ENCODE measurements at places on chromosomes 12 and 14.

- DNase-seq = no peak
Measured at GRCh38 chr12:92134638-92135274, 10.9 kb downstream of the BTG1 start.

DNA sequence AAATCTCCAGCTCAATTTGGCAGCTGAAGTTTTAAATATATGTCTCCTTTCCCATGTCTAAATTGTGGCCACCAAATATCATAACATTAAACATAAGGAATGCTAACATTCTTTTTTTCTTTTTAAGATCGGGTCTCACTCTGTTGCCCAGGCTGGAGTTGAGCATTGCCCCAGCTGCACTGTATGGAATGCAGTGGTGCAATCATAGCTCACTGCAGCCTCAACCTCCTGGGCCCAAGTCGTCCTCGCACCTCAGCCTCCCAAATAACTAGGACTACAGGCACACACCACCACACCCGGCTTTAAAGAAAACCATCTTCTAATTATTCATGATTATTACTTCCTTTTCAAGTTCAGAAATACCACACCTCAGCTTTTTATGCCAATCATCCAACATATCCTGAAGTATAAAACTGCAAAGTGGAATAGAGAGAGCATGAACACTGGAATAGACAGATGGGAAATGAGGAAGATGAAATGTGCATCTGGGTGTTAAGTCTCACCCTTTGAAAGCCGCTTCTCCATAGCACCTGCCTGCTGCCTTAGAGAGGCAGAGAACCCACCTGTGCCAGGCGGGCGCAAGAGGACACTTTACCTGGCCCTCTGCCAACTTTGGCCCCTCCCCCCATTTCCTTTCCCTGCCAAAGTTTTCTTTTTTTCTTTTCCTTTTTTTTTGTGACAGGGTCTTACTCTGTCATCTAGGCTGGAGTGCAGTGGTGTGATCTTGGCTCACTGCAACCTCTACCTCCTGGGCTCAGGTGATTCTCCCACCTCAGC, 2.8 kb upstream of the EML1 start:
- no peak for DNase-seq

- DNase-seq = peak; percentile 17
Measured at GRCh38 chr12:1879633-1880032, 38.8 kb downstream of the CACNA2D4 start.

DNA sequence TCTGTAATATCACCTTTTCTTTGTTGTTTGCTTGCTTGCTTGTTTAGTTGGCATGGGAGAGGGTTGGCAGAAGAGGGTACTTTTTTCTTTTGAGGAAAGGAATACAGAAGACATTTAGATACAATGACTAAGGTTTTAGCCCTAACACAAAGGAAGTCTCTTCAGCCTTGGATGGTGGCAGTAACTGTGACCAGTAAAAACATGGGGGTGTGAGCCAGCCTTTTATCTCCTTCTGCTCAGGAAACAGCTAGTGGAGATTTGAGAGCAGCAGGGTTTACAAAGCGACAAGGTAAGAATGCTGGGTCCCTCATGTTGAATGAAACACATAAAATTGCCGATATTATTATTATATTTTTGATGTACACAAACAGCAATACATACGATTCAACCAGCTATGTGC, 40.4 kb downstream of the SLC8A3 start:
- DNase-seq = no peak

DNA sequence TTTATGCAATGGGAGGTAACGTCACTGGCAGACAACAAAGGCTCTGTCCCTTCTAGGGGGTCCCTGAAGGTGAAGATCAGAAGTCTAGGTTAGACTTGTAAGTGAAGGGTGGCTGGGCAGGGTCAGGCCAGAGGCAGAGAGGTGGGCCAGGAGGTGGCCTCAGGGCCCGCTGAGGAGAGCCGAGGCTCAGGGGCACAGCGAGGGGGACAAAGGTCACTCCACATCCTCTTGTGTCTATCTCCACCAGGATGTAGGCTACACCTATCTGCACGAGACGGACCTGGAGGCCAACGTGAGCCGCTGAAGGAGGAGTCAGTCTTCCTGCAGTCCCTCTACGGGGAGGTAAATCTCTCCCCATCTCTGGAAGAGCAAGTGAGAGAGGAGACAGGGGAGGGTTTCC, 20.3 kb downstream of the KRT85 start:
- no peak for DNase-seq

GRCh38 chr12:71295953-71296352, 138.2 kb upstream of the TSPAN8 start:
- DNase-seq = no peak

DNA sequence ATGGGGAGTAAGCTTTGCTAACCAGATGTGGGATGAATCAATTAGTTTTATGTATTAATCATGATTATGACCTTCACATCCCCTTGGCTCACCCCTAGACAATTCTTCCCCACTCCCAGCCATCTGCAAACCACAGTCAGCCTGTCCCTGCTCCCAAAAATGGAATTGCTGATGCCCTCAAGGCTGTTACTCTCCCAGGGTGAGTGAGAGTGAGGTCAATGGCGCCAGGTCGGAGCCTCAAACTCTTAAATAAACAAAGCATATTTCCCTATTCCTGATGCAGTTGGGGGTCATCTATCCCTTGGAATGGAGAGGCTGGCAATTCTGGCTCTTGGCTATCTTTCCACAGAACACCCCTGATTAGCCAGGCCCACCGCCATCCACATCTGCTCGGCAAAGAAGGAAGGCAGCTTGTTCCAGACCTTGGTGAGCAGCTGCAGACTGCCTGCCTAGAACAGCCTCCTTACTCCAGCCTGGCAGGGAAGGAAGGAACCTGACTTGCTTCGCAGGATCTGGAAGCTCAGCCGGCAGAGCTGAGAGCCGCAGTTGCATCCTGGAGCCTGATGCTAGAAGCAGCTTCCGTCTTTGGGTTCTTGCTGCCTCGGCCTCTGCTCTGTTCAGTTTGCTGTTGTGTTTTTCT, 57.0 kb downstream of the SMUG1 start:
- no peak for DNase-seq

DNA sequence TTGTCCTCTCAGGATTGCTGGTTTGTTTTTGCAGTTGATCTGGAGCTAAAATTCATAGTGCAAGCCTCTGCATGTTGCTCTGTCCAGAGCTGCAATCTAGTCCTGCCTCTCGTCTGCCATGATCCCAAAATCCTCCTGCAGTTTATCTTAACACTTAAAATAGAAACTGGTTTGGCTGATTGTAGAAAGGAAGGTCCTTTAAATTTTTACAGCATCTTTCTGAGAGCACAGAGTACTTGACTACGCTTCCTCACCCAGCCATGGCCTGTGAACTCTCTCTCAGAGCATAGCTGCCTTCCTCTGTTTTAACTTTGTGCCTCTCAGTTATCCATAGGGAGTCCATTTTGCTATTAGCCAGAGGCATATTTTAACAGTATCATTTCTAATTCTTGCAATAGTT, 877.1 kb downstream of the C12orf50 start:
- DNase-seq = no peak

GRCh38 chr14:22386924-22387775, 201.9 kb downstream of the DAD1 start:
- peak; percentile 84 for DNase-seq

- DNase-seq = no peak
Measured at GRCh38 chr12:123986374-123986965, 13.5 kb downstream of the ZNF664 start.

- no peak for DNase-seq
Measured at GRCh38 chr14:22341049-22341448, 248.0 kb downstream of the DAD1 start.

GRCh38 chr12:41013881-41014642, 174.1 kb upstream of the PDZRN4 start:
- no peak for DNase-seq

DNA sequence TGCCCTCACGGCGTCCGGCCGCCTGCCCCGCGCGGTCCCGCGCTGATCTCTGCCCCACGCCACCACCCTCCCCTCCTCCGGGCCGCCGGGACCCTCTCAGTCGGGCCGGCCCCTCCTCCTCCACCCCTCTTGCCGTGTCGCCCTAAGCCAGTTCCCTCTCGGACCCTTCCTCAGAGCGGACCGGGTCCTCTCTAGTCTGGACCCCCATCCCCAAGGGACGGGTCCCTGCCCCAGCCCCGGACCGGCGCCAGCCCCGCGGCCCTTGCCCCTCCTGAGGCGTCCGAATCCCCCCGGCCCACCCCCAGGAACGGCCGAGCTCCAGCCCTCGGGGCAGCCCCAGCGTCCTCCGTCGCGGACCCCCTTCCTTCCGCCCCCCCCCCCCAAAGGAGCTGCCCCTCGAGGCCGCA, 485 bp downstream of the PPP4R4 start:
- DNase-seq = no peak

DNA sequence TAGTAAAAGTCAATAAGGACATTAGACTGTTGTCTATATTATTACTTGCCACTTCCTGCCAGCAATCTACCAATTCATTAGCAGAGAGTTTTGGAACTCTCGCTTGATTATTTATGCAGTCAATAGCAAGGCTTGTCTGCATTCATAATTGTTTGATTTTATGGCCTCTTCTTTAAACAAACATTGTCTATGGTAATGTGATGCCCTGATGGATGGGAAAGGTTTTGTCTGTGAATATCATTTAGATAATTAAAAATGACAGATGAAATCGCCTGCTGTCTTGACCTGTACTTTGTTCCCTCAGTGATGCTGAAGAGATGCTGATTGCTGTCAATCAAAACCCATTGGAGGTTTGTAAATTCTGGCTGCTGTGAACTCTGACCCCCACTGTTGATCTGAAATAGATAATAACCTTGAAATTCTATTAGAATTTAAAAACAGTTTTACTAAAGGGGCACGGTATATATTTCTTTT, 455.3 kb downstream of the NPAS3 start:
- DNase-seq = no peak

GRCh38 chr14:73467377-73467776, 9.0 kb upstream of the NUMB start:
- no peak for DNase-seq

DNA sequence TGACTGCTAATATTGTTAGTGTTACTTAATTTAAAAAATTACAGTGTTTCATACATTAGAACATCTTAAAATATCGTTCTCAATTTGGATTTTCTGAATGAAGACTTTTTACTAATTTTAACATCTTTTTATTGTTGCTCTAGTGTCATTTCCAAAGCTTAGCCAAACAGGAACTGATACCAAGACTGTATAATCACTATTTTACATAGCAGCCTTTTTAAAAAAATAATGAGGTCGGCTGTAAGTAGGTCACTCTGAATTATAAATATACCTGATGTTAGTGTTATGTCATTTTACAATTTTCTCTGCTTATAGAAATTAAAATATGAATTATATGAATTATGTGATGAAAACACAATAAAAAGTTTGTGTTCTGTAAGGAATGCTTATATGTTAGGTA, 321.5 kb downstream of the TMEM117 start:
- no peak for DNase-seq

GRCh38 chr12:34604227-34604626, 581.9 kb downstream of the ALG10 start:
- no peak for DNase-seq

DNA sequence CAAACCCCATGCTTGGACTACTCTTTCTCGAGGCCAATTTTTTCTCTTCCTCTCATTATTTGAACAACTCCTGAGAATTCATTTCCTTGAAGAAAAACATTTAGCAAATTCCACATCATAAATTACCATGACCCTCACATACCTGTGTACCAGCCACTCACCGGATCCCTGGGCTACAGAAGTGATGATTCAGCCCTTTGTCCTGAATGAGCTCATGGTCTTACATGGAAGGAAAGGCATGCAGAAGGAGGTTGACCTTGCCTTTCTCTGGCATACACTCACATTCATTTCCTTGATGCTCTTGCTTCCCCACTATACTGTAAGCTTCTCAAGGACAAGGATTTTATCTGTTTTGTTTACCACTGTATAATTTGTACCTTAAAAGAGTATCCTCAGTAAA, 191.5 kb downstream of the SLC5A8 start:
- DNase-seq = peak; percentile 40

DNA sequence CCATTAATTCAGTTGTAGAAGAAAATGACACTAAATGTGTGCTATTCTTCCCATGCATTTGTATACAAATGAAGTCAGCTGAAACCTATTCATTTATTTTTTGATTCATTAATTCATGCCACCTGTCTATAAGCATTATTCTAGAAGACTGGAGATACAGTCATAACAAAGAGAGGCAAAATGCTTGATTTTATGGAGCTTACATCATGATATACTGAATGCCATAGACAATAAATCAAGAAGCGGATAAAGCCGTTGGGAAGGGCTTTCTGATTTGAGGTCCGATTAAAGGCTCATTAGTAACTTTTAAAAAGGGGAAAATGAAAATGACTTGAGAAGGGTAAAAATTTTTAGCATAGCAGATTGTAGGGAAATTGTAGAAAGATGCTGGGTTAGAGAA, 494.9 kb downstream of the RERGL start:
- DNase-seq = no peak

DNA sequence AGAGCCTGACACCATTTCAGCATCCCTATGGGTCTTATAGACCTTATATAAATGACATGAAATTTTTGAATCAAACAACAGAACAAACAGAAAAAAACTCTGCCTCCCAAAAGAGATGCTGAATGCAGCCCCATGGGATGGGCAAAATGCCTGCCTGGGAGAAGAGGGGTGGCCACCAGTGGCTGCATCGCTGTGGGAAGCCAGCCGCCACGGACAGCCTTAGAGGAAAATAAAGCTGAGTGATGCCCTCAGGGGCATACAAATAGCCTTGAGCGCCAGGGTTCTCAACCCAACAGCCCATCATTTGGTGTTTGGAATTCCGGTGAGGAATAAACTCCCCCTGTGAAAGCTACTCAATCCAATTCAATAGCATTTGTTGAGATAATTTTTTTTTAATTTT, 22.9 kb downstream of the SYNE3 start:
- DNase-seq = no peak

DNA sequence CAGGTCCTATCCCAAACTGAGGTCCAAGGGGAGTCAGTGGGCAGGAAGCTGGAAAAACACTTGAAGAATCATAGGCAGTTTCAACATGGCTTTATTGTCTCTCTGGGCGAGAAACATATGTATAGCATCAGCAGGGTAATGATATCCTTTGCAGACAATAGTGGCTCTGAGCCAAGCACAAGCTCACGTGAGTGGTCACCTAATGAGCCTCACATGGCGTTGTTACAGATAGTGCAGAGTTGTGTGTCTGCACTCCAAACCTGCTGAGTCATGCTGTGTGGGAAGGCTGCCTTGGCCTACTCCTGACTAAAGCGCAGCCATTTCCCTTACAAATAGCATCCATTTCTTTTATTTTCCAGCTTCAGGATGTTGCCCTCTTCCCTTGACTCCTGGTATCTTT, 105.2 kb upstream of the SYT1 start:
- no peak for DNase-seq

GRCh38 chr12:46371718-46372543, 642 bp downstream of the SLC38A2 start:
- peak; percentile 74 for DNase-seq
